Psoas muscle (tissue), 8 donors: ENCODE measurements at places on chromosomes 7 and 10. TPM values are rescaled to one million over a fixed set of nuclear protein-coding genes. Genes with fewer than 3 reads are reported as not detected.
A peak's percentile ranks its signal among the peaks of the same experiment; 100 is the strongest.

GRCh38 chr7:76233538-76234281 lies 32.0 kb downstream of the SRRM3 start:
- no peak for DNase-seq

- DNase-seq, result no peak
Measured at GRCh38 chr10:72561745-72562166, 64.1 kb downstream of the MICU1 start.

Gene CEP55
- polyA plus RNA-seq, result 0.16 TPM

Gene OR2A5
- polyA plus RNA-seq, result not detected

- peak; percentile 20 for DNase-seq
Measured at GRCh38 chr7:65307651-65308299, 65.9 kb upstream of the ZNF92 start.

- DNase-seq, result no peak
Measured at GRCh38 chr10:114996542-114996941, 58.5 kb downstream of the TRUB1 start.

GRCh38 chr7:70997261-70997660 lies 134.7 kb upstream of the GALNT17 start:
- no peak for DNase-seq

- DNase-seq, result no peak
Measured at GRCh38 chr10:45044290-45044689, 43.6 kb downstream of the ZNF22 start.

Gene LRRC61
- 2.0 TPM for polyA plus RNA-seq

Gene CTAGE15
- not detected for polyA plus RNA-seq

Gene INMT
- 2.4 TPM for polyA plus RNA-seq

Gene ADRA2A
- 0.12 TPM for polyA plus RNA-seq

Gene MYL10
- polyA plus RNA-seq, result not detected

- no peak for DNase-seq
Measured at GRCh38 chr10:72445851-72446250, 91.1 kb upstream of the DNAJB12 start.

Gene NPC1L1
- polyA plus RNA-seq, result 0.03 TPM
